ENCODE measurements at places on chromosomes 13 and 19.

- DNase-seq, result no peak
These were observed 66.0 kb upstream of the TNFRSF19 start for GRCh38 chr13:23504180-23504579.

DNA sequence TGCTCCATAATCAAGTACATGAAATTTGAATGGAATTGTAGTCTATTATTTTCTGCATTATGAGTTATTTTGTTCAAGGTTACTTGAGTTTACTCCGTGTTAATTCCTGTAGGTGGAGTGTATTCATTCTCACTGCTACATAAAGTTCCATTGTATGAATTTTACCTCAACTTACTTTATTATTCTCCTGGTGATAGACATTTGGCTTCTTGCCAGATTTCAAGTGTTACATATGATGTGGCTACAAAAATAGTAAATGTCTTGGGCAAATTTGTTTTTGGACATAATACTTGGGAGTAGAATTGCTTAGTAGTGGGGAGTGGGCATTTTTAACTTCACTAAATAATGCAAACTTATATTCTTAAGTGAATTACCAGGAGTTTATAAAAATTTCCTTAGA is 328.9 kb downstream of the SHISA2 start:
- no peak for DNase-seq

DNA sequence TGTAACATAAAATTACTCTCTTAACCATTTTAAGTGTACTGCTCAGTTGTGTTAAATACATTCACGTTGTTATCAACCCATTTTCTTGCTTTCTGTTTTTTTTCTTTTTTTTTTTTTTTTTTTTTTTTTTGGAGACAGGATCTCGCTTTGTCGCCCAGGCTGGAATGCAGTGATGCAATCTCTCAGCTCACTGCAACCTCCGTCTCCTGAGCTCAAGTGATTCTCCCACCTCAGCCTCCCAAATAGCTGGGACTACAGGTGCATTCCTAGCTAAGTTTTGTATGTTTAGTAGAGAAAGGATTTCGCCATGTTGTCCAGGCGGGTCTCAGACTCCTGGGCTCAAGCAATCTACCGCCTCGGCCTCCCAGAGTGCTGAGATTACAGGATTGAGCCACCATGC is 42.5 kb upstream of the C13orf42 start:
- no peak for DNase-seq

- DNase-seq, result peak; percentile 2
These were observed 11.4 kb downstream of the ZIC2 start for GRCh38 chr13:99992949-99993351.

DNA sequence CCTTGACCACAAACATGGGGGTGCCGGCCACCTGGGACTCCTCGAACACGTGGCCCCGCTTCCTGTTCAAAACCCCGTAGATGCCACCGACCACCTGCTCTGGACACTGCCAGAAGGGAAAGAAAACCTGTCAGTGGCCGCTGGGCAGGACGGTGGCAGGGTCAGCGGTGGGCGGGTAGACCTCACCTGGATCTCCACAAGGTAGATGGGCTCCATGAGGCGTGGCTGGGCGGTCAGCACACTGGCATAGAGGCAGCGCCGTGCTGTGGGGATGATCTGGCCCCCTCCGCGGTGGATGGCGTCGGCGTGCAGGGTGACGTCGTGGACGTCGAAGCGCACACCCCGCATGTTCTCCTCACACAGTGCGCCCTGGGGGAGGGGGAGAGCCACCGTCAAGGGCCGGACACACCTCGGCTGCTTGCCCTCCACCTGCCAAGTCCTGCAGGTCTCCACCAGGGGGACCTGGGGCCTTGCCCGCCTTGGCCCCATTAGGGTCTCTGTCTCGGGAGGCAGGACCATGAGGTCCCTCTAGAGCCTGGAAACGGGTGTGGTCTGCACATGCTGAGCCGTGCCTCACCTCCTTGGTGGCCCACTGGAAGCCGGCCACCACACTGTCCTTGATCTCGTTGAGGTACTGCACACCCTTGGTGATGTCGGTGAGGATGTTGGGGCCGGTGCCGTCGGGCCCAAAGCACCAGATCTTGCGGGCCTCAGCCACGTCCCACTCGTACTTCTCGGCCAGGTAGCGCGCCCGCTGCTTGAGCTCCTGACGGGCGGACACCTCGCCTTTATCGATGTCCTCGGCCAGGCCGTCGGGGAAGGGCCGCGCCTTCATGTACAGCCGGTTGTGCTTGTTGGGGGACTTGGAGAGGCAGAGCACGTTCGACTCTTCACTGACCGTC is 6.6 kb upstream of the DAPK3 start:
- no peak for DNase-seq

DNA sequence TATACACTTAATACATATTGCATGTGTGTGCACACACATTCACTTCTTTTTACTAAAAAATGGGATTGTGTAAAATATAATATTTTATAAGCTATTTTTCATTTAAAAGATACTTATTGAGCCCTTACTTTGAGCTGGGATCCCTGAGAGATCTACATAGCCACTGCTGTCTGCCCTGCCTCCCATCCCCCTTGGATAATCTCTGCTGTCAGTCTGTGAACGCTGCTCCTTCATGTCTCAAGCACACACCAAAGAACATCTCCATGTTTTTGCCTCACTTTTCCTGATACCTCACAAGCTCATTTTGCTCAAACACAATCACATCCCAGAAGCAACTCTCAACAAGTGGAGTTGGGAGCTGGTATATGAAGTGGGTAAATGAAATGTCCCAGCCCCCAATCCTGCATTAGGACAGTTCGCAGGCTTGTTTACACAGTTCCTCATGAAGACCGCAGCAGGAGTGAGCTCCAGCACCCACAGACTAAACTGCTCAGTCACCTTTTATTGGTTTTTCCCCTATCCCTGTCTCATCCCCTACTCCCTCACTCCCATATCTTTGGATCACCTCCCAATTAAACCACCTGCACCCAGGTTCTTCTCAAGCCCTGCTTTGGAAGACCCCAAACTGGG is 108.3 kb upstream of the FRY start:
- no peak for DNase-seq

- no peak for DNase-seq
These were observed 8.9 kb upstream of the ZNF507 start for GRCh38 chr19:32336259-32337083.

GRCh38 chr13:93397619-93398018 is 171.0 kb downstream of the GPC6 start:
- DNase-seq, result no peak

- DNase-seq, result peak; percentile 94
These were observed 2.4 kb downstream of the PTPRH start for GRCh38 chr19:55206664-55207500.

DNA sequence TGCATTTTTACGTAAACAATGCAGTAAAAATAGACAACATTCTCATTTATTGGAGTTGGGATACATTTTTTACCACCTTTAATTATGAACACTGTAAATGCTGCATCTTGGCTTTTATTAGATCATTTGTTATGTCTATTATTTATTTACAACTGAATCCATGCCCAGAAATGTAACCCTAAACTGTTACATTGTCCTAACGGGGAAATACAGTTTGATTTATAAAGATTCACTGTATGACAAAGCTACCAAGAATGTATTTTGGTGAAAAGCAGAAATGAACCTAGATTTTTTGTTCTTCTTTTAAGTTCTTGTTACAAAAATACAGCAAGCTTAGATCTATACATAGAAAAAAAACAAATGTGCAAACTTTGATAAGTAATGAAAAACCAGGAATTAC is 1.1 kb downstream of the METTL21C start:
- no peak for DNase-seq

- DNase-seq, result no peak
These were observed 33.3 kb upstream of the MYCBP2 start for GRCh38 chr13:77360032-77360685.

DNA sequence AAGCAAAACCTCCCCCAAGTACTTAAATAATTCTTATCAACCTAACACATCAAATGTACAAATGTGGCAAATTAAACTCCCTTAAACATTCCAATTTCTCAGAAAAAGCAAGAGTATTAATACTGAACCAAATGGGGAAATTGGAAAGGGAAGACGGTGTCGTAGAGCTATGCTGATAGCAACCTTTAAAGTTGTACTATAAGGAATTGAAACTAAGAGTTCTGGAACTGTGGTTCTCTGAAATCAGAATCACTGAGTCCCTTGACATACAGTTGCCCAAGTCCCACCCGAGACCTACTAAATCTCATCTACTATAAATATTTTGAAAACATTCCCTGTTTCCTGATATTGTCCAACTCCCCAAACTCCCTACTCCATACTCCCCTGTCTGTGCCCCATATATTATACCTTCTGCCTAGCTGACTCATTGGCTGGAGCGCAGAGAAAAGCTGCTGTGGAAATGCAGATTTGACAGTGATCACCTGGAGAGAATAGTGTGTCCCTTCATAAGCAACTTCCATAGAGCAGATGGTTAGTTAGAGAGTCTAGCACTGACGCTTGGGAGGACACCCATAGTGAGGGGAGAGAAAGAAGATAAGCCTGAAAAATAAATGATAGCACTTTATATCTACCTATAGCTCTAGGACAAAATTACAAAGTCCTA is 51.4 kb upstream of the ITM2B start:
- no peak for DNase-seq

DNA sequence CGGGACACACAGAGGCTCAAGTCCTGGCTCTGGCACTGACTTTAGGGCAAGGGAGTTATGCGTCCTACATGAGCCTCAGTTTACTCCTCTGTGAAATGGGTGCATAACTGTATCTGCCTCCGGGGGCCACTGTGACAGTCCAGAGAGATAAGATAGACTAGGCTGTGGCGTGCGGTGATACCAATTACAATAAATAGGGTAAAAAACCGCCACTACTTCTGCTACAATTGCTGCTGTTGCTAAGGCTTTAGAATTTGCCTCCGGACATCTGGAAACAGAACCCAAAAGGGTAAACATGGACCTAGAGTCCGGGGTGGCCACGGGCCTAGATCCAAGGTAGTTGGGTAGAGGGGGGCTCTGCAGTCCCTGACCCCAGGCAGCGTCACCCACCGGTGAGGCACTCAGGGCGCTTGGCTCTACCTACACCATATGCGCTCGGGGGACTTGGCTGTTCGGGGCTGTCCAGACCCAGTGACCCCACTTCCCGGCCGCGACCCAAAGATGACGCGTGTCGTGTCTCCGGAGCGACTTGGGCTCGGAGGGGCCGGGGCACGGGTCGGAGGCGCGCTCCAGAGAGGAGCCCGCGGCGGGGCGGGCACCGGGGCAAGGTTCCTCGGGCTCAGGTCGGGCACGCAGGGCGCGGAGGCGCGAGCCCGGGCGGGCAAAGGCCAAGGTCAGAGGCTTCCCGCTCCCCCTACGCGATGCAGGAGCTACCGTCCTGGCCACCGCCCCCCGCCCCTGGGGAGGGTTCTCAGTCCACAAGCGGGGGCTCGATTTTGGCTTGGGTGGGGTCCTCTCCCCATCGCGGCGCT is 1.1 kb downstream of the INSR start:
- peak; percentile 55 for DNase-seq

DNA sequence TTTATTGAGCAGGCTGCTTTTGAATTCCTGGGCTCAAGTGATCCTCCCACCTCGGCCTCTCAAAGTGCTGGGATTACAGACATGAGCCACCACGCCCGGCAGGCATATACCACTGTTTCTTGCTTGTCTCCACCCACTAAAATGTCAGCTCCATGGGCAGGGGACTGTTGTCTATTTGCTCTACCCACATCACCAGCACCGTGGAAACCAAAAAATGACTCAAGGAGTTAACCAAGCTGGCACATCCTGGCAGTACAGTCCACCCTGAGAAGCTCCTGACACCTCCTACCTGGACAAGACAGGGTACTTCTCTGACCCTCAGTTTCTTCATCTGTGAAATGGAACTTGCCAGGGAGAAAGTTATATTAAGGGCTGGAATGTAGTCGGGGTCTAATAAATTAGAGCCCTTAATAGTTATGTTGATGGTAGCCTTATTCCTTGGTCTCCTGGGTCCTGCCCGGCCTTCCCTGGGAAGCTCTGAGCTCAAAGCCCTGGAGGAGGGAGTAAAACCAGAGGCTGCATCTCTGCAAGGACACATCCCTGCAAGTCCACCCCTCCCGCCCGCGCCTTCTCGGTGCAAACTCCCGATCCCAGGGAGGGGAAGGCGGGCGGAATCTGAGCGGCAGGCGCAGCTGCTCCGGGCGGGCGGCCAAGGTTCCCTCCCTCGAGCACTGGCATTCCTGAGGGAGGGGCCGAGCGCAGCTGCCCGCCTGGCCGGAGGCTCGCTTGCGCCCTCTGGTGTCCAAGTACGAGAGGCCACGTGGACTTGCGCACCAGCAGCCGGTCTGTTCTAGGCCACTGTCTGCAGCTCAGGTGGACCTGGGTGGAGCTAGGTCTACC is 14.1 kb downstream of the RDH8 start:
- peak; percentile 88 for DNase-seq

GRCh38 chr19:10552510-10553053 is 8.9 kb downstream of the ATG4D start:
- peak; percentile 76 for DNase-seq

DNA sequence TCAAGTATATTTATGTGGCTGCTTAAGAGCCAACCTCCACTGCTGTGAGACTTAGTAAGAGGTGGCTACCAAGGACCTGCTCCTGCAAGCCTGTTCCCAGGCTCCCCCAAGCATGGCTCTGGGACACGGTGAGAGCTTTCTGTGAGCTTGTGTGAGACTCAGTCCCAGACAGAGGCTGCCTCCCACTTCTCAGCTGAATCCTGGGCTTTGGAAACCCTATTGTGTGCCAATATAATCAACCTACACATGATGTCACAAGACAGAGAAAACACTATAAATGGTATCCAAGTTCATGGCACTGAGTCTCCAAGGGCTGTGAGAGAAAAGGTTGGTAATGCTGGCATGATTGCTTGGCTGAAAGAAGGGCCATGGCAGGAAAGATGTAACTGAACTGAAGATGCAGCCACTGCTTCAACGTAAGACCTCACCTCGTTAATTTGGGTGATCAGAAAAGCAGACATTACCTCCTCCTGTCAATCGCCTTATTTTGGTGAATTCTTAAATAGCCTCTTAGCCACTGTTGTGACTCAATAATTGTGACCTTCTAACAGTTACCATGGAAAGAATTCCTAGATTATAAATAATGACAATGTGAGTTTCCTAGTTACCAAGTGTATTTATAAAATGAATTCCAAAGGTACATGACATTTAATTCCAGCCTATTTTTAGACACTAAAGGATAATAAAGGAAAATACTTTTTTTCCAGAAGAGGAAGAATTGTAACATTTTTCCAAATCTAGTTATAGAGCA is 332.0 kb downstream of the IRS2 start:
- no peak for DNase-seq

GRCh38 chr13:51283371-51283770 is 56.1 kb upstream of the SERPINE3 start:
- no peak for DNase-seq

- DNase-seq, result no peak
These were observed 162.0 kb downstream of the EFNB2 start for GRCh38 chr13:106373304-106373988.

GRCh38 chr19:2385053-2385721 is 25.1 kb downstream of the TMPRSS9 start:
- no peak for DNase-seq

GRCh38 chr19:35417713-35418534 is 30.1 kb upstream of the FFAR2 start:
- no peak for DNase-seq

DNA sequence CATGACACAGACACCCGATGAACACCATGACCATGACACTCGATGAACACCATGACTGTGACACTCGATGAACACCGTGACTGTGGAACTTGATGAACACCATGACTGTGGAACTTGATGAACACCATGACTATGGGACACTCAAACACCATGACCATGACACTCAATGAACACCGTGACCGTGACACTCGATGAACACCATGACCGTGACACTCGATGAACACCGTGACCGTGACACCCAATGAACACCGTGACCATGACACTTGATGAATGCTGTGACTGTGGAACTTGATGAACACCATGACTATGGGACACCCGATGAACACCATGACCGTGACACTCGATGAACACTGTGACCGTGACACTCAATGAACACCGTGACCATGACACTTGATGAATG is 31.5 kb downstream of the ZFR2 start:
- DNase-seq, result no peak

All from hematopoietic multipotent progenitor cell treated with erythropoietin and hydrocortisone succinate and interleukin-3 and kit ligand, for 6 days (in vitro differentiated cells).